ENCODE measurements at places on chromosomes 4 and X.

DNA sequence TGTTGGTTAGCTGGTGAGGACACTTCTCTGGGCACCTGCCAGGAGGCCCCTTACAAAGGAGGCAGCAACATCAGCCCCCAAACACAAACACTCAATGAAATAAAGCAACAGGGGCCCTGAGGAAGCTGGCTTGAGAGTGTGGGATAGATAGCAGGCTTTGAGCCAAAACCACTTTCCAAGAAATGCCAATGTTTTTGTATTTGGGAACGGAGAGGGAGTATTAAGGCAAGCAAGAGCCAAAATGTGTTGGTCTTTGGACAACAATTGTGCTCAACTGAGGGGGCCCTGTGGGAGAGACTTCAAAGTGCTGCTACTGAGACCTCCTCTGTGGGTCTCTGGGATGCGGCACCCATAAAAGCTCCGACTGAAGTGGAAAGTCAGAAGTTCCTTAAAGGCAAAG is 41.0 kb downstream of the RAI2 start:
- DNase-seq, result no peak

GRCh38 chr4:85092536-85092935 is 126.0 kb upstream of the WDFY3 start:
- DNase-seq, result no peak

- DNase-seq, result no peak
Observed at GRCh38 chr4:173233857-173234256, 65.2 kb downstream of the GALNT7 start.

- DNase-seq, result no peak
Observed at GRCh38 chr4:93532234-93532633, 296.3 kb upstream of the ATOH1 start.

DNA sequence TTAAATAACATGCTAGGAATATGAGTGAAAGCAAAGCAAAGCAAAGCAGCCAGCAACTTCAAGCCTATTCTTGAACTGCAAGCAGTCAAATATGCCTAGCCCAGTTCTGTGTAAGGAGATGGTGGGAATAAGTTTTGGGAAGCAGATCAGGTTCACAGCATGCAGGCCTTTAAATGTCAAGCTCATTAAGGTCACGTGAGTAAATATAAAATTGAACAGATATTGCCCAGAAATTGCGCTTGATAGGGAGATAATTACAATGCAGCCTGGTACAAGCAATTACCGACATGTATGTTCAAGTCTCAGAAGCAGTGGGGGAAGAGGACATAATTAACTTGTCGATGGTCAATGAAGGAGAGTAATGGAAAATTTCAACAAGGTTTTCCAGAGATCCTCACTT is 6.0 kb downstream of the GNPDA2 start:
- DNase-seq, result no peak

- DNase-seq, result no peak
Observed at GRCh38 chrX:39582091-39582490, 515.7 kb downstream of the BCOR start.

DNA sequence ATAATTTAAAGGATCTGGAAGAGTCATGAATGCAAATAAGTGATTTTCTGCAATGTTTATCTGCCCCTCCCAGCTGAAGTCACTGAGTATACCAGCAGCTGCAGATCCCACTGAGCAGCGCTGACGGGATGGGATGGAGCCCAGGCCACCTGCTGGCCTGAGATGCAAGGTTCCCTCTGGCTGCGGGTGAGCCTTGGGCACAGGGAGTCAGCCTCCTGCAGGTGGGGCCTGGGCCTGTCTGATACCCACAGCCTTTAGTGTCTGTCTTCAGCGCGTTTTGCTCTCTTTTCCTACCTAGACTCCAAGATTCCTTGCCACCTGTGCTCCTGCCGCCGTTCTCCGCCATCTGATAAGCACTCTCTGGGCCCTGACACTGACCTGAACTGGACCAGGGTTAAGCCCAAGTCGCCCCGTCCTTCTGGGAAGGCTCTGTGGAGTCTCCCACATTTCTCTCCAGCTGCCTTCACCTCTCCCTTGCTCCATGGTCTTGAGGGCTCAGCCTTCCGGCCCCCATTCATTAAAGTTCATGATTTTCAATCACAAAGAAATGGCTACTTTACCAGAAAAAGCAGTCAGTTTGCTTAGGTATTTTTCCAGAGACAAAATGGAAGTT is 223.1 kb upstream of the FAT1 start:
- no peak for DNase-seq

DNA sequence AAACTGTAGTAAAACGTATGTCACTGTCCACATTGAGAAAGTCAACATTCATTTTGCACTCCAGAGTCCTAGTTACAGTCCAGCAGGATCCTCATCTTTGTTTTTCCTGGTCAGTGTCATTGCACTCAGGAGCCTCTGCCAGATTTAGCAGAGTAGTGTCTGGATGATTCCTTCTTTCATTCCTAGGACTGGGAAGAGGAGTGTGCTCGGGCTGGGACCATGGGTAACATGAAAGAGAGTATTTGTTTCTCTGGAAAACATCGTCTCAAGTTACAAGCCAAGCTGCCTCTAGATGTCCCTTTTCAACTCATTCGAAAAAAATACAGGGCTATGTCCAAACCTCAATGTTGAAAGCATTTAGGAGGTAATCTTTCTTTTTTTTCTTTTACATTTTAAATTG is 69.9 kb upstream of the TNIP3 start:
- DNase-seq, result no peak

GRCh38 chr4:111011458-111011857 is 388.6 kb upstream of the PITX2 start:
- DNase-seq, result no peak

GRCh38 chr4:184350213-184350817 is 124.0 kb downstream of the IRF2 start:
- DNase-seq, result no peak

DNA sequence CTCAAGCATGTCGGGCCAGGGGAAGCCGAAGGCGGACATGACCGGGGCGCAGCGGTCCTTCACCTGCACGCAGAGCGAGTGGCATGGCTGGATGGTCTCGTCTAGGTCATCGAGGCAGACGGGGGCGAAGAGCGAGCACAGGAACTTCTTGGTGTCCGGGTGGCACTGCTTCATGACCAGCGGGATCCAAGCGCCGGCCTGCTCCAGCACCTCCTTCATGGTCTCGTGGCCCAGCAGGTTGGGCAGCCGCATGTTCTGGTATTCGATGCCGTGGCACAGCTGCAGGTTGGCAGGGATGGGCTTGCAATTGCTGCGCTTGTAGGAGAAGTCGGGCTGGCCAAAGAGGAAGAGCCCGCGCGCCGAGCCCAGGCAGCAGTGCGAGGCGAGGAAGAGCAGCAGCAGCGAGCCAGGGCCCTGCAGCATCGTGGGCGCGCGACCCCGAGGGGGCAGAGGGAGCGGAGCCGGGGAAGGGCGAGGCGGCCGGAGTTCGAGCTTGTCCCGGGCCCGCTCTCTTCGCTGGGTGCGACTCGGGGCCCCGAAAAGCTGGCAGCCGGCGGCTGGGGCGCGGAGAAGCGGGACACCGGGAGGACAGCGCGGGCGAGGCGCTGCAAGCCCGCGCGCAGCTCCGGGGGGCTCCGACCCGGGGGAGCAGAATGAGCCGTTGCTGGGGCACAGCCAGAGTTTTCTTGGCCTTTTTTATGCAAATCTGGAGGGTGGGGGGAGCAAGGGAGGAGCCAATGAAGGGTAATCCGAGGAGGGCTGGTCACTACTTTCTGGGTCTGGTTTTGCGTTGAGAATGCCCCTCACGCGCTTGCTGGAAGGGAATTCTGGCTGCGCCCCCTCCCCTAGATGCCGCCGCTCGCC is at the start of gene SFRP2:
SFRP2 (minus strand) TSS at position 671 of the 864 bp plus-strand sequence; CDS start at position 423, 248 bp downstream.
- peak; percentile 52 for DNase-seq

DNA sequence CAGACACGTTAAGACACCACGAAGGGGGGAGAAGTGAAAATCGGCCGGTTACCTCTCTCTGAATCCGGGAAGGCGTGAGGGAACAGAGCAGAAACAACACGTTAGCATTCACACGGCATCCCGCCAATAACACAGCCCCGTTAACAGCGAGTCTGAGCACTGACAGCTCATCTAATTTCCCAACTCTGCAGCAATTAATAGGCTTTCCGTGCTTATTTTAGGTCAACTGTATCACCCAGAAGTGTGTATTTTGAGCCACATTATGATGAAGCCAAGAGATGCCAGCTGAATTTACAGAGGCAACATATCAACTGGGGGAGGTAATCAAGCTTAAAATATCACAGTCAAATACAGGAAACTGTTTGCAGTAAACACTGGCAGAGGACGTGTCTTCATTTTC is 92.6 kb downstream of the NSUN7 start:
- DNase-seq, result no peak

DNA sequence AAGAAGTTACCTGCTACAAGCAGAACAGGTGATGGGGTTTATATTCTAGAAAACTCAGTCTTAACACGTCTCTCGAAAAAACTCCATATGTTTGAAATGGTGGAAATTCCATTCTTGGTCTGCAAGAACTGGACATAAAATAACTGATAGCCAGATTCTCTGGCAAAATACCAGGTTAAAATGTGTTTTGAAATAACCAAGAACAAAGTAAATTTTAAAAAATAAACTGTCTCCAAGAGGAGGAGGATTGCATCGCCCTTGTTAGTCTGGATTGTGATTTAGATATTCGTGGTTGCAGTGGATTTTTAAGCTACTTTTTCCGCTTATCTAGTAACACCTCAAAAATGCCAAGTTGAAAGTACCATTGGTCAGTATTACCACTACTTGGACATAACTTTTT is 40.8 kb downstream of the CENPU start:
- no peak for DNase-seq

GRCh38 chr4:111400741-111401140 is 744.5 kb upstream of the FAM241A start:
- peak; percentile 76 for DNase-seq

- DNase-seq, result no peak
Observed at GRCh38 chrX:37802028-37802427, 22.2 kb downstream of the CYBB start.

GRCh38 chrX:82658492-82658891 is 849.6 kb upstream of the POU3F4 start:
- DNase-seq, result no peak

- peak; percentile 60 for DNase-seq
Observed at GRCh38 chrX:49282647-49283011, 13.0 kb downstream of the PPP1R3F start.

DNA sequence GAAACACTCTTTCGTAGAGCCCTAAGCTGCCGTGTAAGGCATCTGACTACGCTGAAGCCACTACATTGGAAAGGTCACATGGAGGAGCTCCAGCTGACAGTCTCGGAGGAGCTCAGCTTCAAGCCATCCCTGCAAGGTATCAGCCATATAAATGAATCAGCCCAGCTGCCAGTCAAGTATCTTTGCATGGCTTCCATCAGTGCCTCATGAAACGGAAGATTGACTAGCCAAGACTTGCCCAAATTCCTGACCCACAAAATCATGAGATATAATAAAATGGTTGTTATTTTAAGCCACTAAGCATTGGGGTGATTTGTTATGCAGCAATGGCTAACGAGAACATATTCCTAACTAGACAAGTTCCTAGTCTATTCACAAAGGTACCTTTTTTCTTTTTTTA is 104.1 kb upstream of the SCOC start:
- DNase-seq, result no peak

DNA sequence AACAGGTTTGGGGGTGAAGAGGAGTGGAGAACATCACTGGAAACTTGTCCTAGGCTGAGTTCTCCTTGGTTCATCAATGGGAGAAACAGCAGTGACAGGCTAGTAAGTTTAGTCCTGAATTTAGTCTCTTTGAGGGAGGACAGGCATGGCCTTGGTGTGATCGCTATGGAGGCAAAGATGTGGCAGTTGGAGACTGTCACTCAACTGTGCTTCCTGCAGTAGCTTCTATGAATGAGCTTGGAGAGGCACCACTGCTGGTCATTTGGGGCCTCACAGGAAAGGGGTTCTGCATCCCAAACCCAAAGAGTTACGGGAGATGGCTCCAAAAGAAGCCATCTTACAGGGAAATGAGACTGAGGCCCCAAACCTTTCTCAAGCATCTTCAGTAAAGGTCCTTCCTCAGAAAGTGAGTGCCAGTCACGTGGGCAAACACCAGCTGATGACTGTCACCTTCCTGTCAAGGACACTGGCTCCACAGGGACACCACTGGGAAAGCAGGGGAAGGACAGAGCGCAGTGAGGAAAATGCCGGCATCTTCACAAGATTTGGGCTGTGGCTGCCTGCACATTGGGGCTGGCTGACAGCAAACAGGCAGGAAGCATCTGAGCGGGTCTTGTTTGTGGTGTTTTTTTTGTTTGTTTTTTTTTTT is 7.2 kb downstream of the MRFAP1 start:
- DNase-seq, result no peak

DNA sequence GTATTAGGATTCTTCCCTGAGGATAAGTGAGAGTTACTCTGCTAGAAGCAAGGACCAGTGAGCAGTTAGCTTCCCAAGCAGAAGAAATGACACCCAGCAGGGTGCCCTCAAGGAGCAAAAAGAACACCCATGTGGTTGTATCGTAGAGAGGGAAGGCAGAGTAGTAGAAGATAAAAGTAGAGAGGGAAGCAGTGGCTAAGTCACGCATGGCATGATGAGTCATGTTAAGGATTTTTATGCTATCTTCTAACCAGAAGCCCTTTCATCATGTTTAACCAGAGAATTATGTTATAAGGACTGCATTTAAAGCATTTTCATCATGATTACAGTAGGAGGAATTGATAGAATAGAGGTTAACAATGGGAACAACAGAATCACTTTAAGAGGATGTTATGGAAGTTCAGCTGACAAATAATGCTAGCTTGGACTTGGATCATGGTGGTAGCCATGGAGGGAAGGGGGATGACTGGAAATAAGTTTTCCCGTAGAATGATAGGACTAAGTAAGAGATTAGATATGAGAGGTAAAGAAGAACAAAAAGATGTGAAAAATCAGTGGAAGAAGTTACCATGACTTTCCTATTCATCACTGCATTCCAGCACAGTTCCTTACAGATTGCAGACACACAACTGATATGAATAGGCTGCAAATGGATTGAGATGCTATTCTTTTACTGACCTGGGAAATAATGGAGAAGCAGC is 383.5 kb upstream of the INTU start:
- DNase-seq, result peak; percentile 65

DNA sequence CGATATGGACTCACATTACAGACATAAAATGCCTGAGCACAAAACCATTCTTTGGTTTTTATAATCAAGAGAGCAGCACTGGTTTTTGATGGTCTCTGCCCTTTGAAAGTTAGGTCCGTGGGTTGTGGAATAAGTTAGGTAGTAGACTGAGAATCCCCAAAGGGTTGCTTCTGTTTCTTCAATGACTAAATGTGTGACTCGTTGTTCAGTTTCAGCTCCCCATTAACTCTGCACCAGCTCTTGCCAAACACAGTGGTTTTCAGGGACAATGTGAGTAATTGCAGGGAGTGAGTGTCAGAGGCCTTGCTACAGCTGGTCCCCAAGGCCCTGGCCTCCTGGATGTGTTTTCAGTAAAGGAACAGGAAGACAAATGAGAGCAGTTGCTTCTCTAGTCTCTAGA is 24.8 kb downstream of the SMIM20 start:
- peak; percentile 94 for DNase-seq

DNA sequence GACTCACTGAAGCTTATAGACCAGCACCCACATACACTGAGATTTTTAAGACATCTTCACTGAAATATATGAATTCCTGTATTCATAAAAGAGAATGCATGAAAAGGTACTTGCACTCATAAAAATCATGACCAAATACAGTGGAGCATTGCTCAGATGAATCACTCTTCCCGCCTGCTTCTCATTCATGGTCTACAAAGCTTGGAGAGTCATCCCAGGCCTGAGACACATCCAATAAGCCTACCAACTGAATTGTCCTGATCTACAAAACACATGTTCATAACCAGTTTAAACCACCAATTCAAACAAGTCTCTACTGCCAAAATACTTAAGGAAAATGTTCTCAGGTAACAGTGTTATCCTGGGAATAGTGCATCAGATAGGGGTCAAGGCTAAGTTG is 38.1 kb downstream of the PROM1 start:
- DNase-seq, result peak; percentile 15

All from GM23248 (cell line).